ENCODE measurements at places on chromosomes 5 and 9.

DNA sequence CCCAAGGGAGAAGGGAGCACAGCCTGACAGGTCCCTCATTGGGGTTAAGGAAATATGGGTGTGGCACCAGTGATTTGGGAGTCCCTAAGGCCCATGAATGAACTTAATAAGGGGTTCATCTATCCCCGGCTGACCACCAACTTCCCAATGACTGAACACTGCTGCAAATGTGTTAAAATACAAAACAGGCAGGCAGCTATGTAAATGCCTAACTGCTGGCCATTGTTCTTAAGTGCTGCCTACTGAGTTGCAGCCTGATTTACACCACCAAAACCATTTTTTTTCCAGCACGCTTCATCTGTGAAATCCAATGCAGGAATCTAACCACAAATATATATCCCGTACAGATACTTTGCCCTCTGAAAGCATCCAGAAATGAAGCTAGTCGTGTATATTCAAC lies 478.5 kb downstream of the PTPRD start:
- no peak for DNase-seq

DNA sequence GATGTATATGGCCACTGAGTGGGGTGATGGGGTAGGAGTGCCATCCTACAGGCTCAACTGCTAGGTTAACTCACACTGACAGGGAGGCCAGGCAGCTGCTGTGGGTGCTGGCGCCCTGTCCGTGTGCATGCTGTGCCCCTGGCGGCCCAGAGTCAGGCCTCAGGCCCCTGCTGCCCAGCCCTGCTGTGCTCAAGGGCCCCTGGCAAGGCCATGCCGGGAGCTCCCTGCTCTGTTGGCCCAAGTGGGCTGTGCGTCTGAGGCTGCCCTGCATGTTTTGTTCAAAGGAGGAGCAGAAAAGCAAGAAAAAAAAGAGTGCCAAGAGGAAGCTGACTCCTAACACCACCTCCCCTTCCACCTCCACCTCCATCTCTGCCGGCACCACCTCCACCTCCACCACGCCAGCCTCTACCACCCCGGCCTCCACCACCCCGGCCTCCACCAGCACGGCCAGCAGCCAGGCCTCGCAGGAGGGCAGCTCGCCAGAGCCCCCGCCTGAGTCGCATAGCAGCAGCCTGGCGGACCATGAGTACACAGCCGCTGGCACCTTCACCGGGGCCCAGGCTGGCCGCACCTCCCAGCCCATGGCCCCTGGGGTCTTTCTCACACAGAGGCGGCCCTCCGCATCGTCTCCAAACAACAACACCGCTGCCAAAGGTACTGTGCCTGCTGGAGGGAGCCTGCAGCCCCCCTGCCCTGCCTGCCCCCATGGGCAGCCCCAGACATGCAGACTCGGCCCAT lies 100.1 kb downstream of the PHF2 start:
- no peak for DNase-seq

- no peak for DNase-seq
These were observed 27.2 kb upstream of the ZNF608 start for GRCh38 chr5:124773315-124774311.

DNA sequence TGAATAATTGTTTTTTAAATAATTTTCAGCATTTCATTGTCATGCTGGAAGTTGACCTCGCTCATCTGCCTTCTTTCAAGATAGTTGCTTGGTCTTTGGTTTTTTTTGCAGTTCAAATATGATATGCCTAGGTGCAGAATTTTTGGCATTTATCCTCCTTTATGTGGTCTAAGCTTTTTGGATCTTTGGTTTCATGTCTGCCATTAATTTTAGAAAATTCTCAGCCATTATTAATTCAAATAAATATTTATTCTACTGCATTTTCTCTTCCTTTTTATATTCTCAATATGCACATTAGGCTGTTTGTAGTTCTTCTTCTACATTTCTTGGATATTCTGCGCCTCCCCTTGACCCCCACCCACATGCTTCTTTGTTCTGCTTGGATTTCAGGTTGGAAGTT lies 63.6 kb downstream of the PHF2 start:
- DNase-seq = no peak

DNA sequence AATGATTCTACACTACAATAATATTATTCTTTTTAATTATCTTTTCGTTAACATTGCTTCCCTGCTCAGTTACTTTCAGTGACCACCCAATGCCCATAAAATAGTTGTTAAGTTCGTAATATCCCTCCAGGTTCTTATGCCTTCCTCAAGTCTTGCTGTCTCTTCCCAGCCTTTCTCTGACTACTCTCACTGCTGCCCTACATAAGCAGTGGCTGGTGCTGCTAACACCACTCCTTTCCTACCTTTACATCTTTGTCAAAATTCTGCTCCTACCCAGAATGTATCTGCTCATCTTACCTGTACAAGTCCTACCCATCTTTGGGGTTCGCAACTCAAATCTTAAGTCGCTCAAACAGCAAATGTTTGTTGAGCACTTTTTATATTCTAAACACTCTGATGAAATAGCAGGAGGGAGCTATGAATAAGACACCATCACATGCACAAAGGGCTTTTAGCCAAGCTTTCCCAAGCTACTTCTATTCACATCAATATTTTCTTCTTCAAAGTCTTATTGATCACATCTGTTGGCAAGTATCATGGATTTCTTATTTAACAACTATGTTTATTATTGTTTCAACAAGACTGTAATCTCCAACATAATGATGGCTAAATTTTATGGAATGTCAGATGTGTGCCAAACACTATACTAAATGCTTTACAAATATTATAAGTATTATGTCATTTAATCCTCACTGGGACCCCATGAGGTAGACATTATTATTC lies 29.5 kb downstream of the SLC25A46 start:
- DNase-seq = no peak

- no peak for DNase-seq
These were observed 59.9 kb downstream of the SUB1 start for GRCh38 chr5:32645246-32645645.

- DNase-seq = no peak
These were observed 339.5 kb upstream of the ISL1 start for GRCh38 chr5:51043745-51044144.

DNA sequence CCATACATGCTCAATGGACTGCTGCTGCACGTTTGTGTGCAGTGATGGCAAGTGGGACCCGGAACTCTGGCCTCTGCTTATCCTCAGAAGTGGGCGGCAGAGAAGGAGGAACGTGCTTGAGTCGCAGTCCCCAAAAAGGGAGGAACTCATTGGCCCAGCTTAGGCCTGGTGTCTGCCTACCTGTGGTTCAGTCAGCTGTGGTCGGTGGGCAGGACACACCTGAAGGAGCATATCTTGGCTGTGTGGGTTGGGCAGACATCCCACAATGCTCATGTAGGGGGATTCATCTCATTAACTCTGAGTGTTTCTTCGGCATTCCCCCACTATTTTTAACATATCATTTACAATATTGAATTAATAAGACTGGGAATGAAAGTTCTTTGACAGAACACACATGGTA lies 122.9 kb upstream of the IL12B start:
- DNase-seq = no peak

DNA sequence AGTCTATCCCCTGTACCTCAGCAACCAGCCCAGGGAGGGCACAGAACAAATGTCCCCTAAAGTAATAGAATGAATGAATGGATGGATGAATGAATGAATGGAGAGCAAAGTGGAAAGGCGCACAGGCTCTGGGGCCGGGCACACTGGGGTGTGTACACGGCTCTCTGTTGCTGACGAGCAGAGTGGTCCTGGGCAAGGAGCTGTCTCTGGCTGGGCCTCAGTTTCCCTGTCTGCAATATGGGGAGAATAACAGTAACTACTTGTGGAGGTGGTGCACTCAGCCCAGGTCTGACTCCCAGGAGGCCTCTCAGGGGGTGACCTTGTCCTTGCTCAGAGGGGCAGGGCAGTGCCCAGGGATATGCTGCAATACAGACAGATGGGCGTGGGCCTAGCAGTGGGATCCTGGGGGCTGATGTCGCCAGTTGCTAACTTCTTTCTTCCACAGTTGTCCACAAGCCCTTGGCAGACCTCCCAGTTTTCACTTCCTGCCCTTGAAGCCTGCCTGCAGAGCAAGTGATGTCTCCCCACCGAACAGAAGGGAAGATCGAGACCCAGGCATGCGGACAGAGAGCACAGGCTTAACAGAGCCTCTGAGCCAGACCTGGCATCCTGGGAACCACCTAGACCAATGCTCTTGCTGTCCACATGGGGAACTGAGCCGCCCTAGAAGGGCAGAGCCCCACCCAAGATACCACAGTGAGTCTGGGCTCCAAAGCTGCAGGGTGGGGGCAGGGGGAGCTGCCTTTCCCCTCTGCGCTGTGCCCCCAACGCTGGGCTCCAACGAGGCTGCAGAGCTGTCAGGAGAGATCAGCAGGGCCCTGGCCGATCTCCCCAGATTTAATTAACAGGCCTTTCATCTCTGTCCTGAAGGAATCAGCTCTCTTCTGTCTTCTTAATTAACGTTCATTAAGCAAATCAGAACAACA lies 13.6 kb upstream of the LAMC3 start:
- DNase-seq = no peak

DNA sequence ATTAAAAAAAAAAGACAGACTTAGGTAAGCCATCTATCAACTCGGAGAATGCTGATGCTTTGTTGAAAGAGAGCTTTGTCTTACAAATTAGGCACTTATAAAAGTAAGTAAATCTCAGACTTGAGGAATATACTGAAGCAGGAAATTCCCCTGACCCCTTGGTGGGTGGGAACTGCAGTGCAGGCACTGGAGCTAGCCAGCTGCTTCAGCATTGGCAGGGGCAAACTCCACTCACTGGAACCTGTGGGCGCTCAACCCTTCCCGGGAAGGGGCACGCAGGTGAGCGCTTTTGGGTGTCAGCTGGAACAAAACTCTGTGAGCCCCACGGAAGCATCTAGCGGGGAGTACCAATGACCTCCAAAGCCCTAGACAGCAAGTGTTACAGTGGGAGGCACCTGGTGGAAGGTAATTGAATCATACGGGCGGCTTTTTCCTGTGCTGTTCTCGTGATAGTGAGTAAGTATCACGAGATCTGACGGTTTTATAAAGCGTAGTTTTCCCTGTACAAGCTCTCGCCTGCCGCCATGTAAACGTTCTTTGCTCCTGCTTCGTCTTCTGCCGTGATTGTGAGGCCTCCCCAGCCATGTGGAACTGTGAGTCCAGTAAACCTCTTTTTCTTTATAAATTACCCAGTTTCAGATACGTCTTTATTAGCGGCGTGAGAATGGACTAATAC lies 628.0 kb upstream of the CDH18 start:
- DNase-seq = no peak

- no peak for DNase-seq
These were observed 5.8 kb downstream of the ANKDD1B start for GRCh38 chr5:75616971-75617621.

DNA sequence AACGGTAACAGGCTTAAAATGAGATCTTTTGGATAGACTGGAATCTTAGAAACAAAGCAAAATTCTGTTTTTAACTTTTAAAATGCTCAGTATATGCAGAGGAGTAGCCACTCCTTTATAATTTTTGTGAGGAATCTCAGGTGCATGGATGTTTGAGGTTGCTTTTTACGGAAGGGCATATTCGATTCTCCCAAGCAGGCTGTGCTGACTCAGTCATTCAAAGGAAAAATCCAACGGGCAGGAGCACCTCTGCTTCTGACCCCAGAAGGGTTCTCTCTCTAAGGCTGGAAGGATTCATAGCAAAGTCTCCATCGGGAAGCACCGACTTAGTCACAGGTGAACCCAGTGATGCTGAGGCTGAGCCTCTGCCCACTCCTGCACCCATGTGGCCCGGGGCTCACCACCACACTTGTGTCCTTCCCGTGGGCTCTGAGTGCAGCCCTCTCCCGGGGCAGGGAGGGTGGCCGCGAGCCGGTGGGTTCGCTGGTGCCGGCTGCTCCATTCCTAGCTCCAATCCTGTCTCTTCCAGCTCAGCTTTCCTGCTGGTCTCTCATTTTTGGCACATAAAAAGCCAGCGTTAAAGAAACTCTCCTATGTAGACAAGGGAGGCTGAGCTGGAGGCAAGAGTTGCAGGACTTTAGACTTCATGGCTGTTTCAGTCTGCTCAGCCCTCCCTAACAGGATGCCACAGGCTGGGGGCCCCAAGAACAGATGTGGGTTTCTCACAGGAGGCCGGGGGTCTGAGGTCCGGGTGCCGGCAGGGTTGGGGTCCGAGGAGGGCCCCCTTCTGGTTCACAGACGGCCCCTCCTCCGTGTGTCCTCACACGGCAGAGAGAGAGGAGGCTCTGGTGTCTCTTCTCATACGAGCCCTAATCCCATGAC lies 135.6 kb upstream of the LPCAT1 start:
- no peak for DNase-seq

- no peak for DNase-seq
These were observed 11.9 kb downstream of the SMIM23 start for GRCh38 chr5:171797543-171797942.

- DNase-seq = no peak
These were observed 176.2 kb downstream of the COL23A1 start for GRCh38 chr5:178413988-178414387.

DNA sequence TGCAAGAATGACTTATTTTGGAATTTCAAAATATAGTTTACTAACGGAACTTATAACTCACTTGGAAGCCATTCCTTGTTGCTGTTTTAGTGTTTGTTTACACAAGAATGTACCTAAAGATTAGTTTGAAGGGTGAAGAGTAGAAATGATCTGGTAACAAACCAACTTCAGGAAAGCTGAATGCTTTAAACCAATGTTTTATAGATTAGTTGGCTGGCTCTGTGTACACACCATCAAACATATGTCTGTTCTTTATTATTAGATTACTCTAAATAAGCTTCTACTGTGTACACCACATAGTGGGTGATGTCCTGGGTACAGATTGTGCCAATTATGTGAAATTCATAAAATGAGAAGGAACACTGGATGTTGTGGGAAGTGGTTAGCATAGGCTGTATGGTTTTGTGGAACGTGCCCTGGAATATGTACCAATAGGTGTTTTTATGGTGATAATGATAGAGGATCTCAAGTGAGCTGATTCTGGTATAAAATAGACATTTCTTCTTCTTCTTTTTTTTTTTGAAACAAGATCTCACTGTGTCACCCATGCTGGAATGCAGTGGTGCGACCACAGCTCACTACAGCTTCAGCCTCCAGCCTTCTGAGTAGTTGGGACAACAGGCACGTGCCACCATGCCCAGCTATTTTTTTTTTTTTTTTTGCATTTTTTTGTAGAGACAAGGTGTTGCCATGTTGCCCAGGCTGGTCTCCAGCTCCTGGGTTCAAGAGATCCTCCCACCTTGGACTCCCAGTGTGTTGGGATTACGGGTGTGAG lies 109.3 kb upstream of the DHFR start:
- no peak for DNase-seq

All from hematopoietic multipotent progenitor cell treated with erythropoietin and hydrocortisone succinate and interleukin-3 and kit ligand, for 17 days (in vitro differentiated cells).